Esophagus squamous epithelium (tissue), 5 donors: ENCODE measurements at places on chromosomes 12 and 14. TPM values are rescaled to one million over a fixed set of nuclear protein-coding genes. Genes with fewer than 3 reads are reported as not detected.

DNA sequence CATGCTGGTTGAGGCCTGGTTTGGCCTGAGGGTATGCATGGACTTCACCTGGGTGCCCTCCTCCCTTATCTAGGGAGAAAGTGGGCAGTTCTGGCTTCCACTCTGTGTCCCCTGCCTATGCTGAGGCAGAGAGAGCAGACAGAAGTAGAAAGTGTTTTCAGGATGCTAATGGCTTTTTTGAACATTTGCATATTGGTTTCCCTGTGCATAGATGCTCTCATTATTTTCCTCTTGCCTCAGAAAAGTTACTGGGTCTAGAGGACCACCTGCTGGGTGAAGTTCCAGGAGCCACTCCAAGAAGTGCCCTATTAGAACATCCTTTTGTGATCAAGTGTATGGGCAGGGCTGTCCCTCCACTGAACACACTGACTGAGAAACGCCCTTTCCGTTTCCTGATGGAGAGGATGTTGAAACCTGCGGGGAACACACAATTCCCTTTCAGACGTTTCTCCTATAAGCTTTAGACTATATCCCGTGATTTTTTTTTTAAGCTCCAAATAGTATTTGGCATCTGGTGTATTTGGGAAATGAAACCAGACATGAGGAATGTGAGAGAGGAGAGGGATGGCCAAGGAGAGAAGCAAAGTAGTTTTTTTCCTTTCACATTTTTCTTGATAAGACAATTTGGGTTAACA, 66.6 kb downstream of the DAAM1 start:
- no peak for DNase-seq

GRCh38 chr12:115267891-115268290, 583.9 kb upstream of the TBX3 start:
- no peak for DNase-seq

The TEX22 gene
- total RNA-seq = not detected

The ERH gene
- 102 TPM for total RNA-seq

The CDK17 gene
- total RNA-seq = 22.8 TPM

The RPS6KL1 gene
- total RNA-seq = 1.3 TPM

The PTCSC3 gene
- total RNA-seq = not detected
